Activated CD4-positive, alpha-beta T cell treated with anti-CD3 and anti-CD28 coated beads, Interleukin-10, Interleukin-2, amounts not matched to agents 100 ng/mL and 50 ng/mL, durations not matched to agents 16 hours and 8 hours (primary cell): ENCODE measurements at places on chromosomes 3 and 15.

DNA sequence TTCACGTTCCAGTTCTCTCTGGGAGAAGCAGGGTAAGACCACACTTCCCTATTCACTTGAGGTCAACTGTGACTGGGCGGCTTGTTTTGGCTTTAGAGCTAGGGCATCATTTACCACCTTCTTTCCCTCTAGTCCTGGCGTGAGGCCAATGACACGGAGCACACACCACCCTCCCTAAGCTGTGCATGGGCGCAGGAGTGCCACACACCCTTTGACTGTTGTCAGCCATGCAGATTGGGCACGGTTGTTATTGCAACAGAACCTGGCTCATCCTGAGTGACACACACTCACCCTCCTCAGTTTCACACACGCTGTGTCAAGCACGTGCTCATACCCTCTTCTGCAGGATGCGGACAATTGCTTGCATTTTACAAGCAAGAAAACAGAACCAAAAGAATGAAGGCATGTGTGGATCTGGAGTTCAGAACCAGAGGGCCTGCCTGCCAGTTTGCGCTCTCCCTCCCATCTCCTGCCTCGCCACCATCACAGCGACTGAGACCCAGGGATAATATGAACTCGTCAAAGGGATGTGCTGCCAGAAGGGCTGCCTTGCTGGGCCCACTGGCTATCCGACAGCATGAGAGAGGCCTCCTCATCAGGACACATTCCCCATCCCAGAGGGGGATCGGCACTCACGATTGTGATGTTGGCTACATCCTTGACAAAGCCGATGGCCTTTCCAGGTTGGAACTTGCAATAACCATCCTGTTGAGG lies 17.6 kb downstream of the CTSH start:
- no peak for DNase-seq

GRCh38 chr3:14154895-14155440 lies 23.4 kb downstream of the XPC start:
- DNase-seq, result no peak

DNA sequence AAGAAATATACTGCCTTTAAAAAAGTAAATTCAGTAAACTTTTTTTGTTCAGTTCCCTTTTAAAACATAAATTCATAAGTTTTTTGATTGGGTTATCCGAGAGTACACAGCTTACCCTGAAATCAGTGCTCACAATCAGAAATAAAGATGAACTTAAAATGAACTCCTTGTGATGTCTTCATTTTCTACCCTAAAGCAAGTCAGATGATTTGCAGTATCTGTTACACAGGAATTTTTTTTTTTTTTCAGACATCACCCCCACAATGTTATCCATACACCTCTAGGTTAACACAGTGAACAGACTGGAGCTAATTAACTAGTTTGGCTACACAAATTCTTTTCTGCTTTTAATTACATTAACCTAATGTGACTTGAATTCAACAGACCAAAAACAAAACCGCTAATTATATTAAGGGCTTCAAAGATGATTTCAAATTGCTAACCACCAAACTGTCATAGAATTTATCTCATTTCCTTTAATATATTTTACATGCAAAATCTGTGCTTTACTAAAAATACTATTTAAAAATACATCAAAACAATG lies 1042.0 kb downstream of the ROBO1 start:
- no peak for DNase-seq

DNA sequence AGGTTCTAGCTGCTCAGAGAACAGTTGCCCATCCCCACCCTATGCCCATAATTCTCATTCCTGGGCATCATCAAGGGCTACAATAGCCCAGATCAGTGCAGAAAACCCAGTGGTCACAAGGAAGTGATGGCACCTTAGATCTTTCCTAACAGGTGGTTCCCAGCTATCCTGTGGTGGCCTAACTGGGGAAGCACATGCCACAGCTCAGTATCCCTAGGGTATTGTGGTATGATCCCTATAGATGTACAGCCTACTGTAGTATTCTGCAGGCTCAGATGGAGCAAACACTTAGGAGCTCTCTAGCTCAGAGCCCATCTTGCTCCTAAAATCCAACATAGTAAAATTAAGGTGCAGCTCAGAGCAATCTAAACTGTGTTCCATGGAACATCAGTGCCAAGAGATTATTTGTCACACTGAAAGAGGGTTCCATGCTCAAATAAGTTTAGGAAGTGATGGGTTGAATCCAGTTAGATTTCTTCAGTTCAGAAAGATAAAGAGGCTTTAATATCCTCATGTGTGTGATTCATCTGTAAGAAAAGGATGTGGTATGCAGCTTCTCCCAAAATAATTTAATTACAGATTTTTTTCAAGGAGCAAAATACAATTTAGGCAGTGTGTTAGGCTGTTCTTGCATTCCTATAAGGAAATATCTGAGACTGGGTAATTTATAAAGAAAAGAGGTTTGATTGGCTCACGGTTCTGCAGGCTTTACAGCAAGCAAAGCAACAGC lies 4.4 kb downstream of the A4GNT start:
- no peak for DNase-seq

- DNase-seq, result no peak
Observed at GRCh38 chr3:57078635-57079473, 18.4 kb downstream of the SPATA12 start.

- peak; percentile 46 for DNase-seq
Observed at GRCh38 chr3:5187920-5188418, 462 bp downstream of the EDEM1 start.

DNA sequence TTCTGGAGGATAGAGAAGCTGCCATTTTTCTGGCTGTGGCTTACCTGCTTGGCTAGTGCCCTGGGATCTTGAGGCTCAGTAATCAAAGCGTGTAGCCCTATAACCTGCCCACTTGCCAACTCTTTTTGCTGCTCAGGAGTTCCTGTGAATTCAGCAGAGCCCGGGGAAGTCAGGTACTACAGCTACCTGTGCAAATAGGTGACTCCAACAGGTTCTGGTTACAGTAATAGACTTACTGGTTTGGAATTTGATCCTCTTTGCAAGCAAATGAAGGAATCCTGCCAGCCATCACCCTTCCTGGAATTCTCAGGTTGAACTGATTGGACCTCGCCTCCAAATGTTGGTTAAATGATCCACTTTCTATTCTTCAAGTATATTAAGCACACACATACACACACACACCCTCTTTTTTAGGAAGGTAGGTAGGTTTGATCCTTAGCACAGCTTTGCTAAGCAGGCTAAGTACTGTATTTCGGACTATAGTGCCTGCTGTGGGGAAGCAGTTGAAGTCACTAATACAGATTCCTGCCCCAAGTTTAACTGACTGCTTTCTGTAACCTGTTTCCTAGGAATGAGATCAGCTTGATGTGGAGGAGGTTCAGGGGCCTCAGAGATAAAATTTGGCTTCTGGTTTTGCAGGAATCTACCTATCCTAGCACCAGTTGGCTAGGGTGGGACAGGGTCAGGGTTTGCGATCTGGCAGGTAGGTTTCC lies 2.3 kb downstream of the PPCDC start:
- no peak for DNase-seq

- DNase-seq, result no peak
Observed at GRCh38 chr15:83959477-83959876, 276.1 kb upstream of the GOLGA6L4 start.

- no peak for DNase-seq
Observed at GRCh38 chr15:78711638-78712037, 70.6 kb upstream of the CHRNB4 start.

DNA sequence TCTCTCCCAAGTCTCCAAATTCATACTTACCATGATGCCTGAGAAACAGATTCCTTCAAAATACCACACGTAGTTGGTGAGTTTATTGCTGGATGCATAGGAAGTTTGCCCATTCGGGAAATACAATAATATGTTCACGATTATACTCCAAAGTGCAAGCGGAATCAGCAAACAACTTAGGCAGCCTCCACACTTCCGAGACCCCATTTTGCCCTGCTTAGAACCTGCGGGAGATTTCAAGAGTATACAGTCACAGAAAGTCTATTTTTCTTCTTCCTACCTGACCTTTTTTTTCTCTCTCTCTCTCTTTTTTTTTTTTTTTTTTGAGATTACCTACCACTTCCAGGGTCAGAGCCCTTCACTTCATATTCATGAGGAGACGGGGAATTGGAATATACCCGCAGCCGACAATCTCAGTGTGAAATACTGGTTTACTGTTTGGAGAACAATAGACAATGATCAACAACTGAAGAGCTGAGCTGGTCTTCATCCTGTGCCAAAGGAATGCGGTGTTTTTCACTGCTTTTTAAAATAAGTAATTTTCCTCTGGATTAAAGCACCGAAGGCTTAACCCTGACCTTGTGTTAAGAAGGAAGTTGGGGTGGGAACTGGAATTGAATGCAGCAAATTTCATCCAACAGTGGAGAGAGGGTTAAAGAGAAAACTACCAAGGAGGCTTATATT lies at the start of gene TM4SF18:
TSS of gene TM4SF18 (minus strand) at position 461 of the 684 bp plus-strand sequence. CDS start at position 207, 254 bp downstream.
- DNase-seq, result no peak

GRCh38 chr3:149596134-149596770 lies 61.6 kb downstream of the WWTR1 start:
- no peak for DNase-seq

- no peak for DNase-seq
Observed at GRCh38 chr3:27252646-27253045, 116.5 kb downstream of the NEK10 start.

GRCh38 chr15:99275061-99275460 lies 23.8 kb downstream of the LRRC28 start:
- DNase-seq, result no peak

DNA sequence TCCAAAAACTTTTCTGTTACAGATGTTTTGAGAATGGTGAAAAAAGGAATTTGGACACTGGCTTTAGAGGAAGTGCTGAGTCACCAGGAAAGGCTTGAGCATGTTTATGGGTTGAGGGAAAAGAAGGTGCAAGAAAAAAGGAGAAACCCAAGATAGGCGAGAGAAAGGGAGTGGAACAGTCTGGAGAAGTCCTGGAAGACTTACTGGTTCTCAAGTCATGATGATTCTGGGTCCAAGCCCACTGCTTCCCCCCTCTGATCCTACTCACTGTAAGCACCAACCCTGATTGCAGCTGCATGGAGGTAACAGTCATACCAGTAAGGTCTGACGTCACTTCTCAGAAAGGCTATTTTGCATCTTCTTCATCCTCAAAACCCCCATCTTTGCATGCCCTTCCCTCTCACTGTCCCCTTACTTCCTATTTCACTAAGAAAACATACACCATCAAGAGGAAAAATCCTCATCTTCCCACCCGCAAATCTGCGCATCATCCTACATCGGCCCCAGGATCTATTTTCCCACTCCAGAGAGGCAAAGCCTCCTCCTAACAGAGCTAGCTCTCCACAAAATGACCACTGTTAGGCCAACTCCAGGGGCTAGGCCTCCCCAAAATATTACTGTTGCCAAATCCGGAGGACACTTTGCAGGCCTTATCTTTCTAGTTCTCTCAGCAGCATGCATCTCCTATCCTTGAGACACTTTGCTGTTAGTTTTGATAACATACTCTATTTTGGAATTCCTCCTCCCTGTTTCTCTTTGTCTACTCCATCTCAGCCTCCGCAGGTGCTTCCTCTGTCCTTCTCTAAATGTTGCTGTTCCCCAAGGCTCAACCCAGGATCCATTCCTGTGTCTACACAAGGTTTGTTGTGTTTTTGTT lies 3.2 kb upstream of the ATP13A3 start:
- peak; percentile 79 for DNase-seq

DNA sequence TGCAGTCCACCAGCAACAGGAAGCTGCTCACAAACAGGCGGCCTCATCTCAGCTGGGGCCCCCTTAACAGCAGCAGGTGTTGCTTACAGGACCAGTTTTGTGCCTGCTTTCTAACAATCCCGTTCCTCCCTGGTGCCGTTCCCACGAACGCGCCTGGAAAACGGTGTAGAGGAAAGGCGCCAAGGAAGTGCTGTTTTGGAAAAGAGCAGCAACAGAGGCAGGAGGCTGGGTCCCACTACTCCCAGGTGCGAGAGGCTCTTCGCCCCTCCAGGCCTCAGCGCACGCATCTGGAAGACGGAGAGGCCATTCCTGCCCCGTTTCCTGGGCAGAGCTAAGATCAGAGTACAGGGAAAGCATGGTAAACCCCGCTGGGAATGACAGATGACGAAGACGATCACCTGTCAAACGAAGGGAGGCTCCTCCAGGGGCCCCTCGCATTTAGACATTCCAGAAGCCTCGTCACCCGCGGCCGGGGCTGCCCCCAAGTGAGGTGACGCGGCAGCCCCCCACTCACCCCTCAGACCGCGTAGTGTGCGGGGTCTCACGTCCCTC lies 603 bp downstream of the SCAPER start:
- DNase-seq, result peak; percentile 12

- no peak for DNase-seq
Observed at GRCh38 chr3:40615110-40615915, 90.6 kb downstream of the ZNF621 start.

GRCh38 chr3:142976621-142977398 lies 13.3 kb upstream of the PAQR9 start:
- no peak for DNase-seq

DNA sequence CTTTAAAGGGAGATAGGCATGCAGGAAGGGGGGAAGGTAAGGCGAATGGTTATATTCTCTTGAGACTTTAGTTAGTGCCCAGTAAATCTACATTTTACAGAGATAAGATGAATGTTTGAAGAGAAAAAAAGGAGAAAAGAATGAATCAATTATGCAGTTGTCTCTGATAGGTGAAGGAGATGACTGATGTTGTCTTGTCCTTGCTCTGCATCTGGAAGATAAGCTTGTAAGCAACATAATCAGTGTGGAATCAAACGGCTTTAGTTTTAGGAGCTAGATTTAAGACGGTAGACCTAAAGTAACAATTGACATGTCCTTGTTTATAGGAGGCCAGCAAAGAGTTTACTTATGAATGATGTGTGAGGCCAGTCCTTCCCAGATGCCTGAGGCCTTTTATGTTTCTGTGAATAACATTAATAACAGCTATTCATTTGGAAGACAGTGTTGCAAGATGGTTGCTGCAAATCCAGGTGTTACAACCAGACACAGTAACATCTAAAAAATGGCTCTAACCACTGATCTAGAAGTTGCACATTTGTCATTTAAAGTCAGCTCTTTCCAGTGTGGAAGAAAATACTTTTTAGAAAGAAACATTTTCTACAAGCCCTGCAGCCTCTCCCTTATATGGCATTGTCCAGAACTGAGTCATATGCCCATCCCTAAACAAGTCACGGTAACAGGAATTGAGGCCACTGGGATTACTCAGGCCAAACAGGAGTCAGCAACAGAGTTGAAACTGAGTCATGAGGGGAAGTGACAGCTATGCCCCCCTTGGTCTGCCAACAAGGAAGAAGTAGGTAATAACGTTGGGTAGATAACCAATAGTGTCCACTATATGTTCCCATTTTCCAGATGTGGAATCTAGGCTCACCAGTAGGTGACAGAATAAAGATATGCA lies 77.5 kb upstream of the FBN1 start:
- DNase-seq, result no peak

- DNase-seq, result peak; percentile 25
Observed at GRCh38 chr3:185176750-185177359, 24.0 kb upstream of the C3orf70 start.
